ENCODE measurements at places on chromosomes 3 and 15.

GRCh38 chr15:70853973-70854665 is at the start of gene LARP6:
LARP6 (minus strand) TSS chr15:70854157; CDS start chr15:70854088, 69 bp downstream.
- DNase-seq, result peak; percentile 66

- DNase-seq, result no peak
Observed at GRCh38 chr3:58999134-58999773, 50.6 kb downstream of the CFAP20DC start.

DNA sequence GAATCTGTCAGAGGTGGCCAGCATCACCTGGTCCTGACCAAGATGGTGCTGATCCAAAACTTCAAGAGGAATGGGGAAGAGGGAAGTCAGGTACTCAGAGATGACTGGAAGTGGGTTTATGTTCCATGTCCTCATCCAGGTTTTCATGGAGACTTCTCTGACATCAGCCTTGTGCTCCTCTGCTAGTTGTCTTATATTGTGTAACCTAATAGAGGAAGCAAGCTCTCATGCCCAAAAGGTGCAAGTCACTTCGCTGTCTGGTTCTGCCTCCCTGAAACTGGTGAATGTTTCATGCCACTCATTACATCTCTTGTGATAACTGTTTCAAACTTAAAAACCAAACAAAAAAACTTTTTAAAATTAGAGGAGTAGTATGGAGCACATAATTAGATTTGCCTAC is 127.2 kb upstream of the MANF start:
- DNase-seq, result no peak

GRCh38 chr15:90690585-90690984 is 26.6 kb upstream of the BLM start:
- no peak for DNase-seq

DNA sequence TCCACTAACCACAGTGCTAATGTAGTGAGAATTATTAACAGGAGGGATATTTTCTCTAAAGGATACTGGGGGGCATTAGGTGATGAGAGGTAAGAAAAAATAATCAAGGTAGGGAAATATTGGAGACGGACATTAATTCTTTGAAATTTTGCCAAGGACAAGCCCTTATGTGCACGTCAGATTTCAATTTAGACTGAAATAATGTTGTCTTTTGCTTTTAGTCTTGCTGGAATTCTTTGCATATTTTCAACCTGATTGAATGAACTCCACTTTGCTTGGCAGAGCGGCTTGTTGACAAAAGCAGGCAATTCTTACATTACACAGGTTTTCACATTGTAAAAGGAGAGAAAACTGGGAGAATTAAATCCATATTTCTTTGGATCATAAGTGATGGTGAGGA is 25.0 kb upstream of the C3orf52 start:
- no peak for DNase-seq

DNA sequence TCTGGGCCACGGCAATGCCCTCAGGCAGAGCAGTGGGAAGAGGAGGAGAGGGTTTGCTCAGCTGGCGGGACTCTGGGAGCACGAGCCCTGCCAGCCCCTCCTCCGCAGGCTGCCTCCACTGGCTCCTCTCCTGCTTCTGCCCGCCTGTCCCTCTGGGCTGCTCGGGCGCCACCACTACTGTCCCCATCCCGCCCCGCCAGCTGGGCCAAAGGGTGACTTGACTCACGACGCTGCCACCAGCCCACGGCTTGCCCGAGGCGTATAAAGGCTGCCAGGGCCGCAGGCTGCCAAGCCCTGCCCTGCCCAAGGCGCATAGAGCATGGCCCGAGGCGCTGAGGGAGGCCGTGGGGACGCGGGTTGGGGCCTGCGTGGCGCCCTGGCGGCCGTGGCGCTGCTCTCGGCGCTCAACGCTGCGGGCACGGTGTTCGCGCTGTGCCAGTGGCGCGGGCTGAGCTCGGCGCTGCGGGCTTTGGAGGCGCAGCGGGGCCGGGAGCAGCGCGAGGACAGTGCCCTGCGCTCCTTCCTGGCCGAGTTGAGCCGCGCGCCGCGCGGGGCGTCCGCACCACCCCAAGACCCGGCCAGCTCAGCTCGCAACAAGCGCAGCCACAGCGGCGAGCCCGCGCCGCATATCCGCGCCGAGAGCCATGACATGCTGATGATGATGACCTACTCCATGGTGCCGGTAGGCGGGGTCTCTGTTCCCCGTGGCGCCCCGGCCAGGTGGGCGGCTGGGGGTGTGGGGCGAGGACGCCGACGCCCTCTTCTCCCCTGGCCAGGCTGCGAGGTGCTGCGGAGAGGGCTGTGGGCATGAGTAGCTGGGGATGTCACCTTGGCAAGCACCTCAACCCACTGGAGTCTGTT is at the start of gene GLDN:
GLDN (plus strand) TSS at position 290 of the 861 bp plus-strand sequence; CDS start at position 320, 30 bp downstream.
- peak; percentile 55 for DNase-seq

- DNase-seq, result no peak
Observed at GRCh38 chr3:141796081-141796888, 33.1 kb downstream of the GRK7 start.

- DNase-seq, result no peak
Observed at GRCh38 chr3:192165552-192165951, 561.8 kb downstream of the FGF12 start.

- no peak for DNase-seq
Observed at GRCh38 chr3:14913071-14913925, 34.1 kb upstream of the NR2C2 start.

DNA sequence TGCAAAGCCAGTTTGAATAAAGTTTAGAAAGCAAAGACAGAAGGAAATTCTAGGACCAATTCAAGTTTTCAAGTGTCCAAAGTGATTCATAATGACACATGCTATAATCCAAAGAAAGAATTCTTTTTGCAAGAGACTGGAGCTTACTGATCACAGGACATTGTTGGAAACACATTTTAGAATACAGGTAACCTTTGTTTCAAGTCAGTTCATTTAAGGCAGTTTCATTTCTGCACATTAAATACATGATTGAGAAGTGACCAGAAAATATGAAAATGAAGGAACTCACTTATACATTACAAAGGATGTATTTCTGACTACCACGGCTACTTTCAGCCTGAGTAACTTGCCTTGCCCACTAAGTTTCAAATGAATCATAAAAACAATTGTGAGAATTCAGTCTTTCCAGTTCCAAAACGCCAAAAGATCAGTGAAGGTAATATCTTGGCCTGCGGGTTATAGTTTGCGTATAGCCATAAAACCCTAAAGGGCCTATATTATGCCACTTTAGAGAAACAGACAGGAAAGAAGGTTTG is 48.7 kb downstream of the PRICKLE2 start:
- no peak for DNase-seq

DNA sequence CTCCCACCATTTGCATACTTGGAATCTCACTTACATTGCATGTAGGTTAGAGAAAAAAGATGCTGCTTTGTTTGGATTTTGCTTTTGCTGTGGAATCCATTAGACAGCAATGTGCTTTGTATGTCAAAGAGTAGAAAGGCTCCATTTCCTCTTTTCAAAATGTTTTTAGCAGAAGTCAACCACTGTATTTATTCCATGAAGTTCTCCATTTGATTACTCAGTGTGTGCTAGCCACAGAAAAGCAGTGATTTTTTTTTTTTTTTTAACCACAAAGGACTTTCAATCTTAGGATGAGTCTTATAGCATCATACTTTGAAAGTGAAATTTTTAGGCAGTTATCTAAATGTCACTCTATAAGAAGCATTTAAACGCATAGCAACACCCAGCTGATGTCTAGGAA is 285.0 kb upstream of the ADAMTS9 start:
- DNase-seq, result no peak

DNA sequence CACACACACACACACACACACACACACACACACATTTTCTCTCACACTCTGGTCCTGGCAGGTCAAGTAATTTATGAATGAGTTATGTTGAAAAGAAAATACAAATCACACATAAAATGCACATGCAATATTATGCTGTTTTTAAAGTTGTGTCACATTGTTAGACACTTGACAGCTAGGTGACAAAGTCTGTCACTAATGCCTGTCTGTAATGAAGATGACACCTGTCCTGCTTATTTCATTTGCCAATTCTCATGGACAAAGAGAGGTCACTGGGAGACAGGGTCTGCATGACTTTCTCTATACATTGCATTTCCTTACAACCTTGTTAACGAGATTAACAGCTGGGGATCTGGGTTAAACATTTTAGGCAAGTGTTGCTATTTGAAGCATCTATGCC is 71.2 kb downstream of the ARPP21 start:
- no peak for DNase-seq

GRCh38 chr3:78076379-78076778 is 1036.5 kb downstream of the ROBO2 start:
- no peak for DNase-seq

GRCh38 chr3:71194785-71195184 is 388.7 kb downstream of the FOXP1 start:
- DNase-seq, result no peak

GRCh38 chr3:31285833-31286486 is 246.8 kb upstream of the STT3B start:
- DNase-seq, result no peak

DNA sequence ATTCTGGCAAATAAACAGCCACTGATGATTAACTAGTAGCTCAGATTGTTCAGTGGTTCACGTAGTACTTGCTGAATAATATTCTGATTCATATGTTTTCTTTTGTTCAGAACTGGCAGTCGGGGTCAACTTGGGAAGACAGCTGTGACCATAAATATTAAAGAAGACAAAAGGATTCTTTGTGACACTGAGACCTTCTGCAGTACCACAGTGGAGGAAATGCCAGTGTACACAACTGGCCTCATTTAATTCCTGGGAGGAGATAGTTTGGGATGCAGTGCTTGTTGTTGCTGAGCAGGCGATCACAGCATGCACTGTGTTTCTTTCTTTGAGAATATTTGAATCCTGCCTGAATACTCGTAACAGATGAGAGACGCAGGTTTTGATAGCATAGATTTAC is 26.7 kb upstream of the MCF2L2 start:
- DNase-seq, result no peak

All from NCI-H1436 (cell line).